Astrocyte (in vitro differentiated cells and primary cell): ENCODE measurements at places on chromosomes 11 and 22. TPM values are rescaled to one million over a fixed set of nuclear protein-coding genes. Genes with fewer than 3 reads are reported as not detected.

The OR52E4 gene
- not detected in 2 replicates for total RNA-seq

The OR52D1 gene
- not detected in 2 replicates for total RNA-seq

The PYGM gene
- 0.68 and 1.0 TPM in 2 replicates for total RNA-seq

The NOX4 gene
- total RNA-seq, result 36.5 and 49.2 TPM in 2 replicates

The SCO2 gene
- total RNA-seq, result 1.8 and 5.5 TPM in 2 replicates

The BATF2 gene
- 4.5 and 5.0 TPM in 2 replicates for total RNA-seq

The CDC42EP2 gene
- 23.0 and 26.7 TPM in 2 replicates for total RNA-seq

The OR4D5 gene
- not detected in 2 replicates for total RNA-seq

DNA sequence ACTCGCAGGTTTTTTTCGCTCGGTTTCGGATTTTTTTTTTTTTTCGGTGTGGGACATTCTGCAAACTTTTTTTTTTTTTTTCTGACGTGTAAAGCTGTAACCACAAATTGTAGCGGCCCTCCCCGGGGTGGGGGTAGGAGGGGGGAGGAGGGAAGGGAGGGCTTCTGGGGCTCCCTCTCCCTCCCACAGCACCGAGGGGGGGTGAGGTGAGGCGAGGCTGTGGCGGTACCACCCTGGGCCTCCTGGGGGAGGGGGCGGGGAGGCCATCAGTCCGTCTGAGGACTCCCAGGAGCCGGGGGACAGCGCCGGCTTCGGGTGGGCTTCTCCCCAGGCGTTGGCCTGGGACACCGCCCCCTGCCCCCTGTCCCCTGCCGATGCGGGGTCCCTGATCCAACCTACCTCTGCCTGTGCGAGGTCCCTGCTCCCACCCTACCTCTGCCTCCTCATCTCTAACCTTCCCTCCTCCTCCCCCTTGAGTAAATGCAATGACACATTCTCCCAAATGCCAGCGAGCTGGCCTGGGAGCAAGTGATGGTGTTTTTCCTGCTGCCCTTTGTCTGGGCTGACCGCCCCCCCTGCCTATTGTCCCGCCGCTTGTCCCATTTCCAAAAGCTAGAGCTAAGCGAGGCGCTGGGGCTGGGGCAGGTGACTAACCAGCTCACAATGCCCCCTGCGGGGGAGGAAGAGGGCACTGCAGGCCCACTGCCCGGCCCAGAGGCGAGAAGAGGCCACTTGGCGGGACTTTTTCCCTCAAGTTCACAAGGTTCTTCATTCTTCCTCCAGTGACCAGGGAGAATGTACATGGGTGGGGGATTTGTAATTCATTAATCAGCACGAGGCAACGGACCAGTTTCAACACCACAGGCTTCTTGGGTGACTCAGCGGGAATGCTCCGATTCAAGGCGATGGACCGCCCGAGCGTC is 511 bp upstream of the CLCF1 start:
- no peaks in the 10 kb centered on the region for H3K36me3 ChIP-seq
- no peaks in the 10 kb centered on the region for H3K27me3 ChIP-seq
- DNase-seq, result peak; percentile 99
- H3K27ac ChIP-seq, result peak overlapping the region; percentile 95
- peaks cover 57% of the 10 kb centered on the region for H3K4me1 ChIP-seq

- H3K27me3 ChIP-seq, result peaks cover 22% of the 10 kb centered on the region
- H3K4me3 ChIP-seq, result no peak overlapping the region
- no peaks in the 10 kb centered on the region for H3K36me3 ChIP-seq
These were observed 39.8 kb upstream of the SHISAL1 start for GRCh38 chr22:44352378-44353035.

DNA sequence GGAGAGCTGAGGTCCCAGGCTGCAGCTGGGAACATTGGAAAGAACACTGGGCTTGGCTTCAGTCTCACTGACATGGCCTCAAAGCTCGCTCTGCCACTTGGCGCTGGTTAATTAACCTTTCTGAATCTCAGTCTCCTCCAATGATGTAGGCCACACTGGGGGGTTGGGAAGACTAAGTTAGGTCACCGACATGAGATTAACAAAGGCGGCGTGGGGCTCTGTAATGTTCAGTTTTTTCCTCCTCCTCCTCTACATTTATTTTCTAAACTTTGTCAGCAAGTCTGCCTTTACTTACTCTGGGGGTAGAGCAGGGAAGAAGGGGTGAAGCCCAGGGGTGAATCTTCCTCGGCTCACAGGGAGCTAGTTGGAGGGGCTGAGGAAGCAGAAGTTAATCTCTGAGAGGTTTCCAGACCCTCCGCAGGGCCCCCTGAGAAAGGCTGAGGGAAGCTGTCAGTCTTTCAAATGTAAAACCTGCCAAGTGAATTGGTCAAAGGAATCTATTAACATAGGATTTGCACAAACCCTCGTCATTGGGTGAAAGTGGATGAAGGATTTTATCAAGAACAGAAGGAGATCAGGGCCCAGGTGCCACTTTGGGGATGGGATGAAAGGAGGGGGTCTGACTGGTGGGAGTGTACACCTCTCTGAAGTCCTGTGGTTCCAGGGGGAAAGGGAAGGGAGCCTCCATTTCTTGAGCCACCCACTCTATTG is 32.1 kb upstream of the TENM4 start:
- no peak overlapping the region for H3K4me3 ChIP-seq
- H3K36me3 ChIP-seq, result no peaks in the 10 kb centered on the region
- no peak overlapping the region for H3K27ac ChIP-seq
- no peaks in the 10 kb centered on the region for H3K27me3 ChIP-seq

DNA sequence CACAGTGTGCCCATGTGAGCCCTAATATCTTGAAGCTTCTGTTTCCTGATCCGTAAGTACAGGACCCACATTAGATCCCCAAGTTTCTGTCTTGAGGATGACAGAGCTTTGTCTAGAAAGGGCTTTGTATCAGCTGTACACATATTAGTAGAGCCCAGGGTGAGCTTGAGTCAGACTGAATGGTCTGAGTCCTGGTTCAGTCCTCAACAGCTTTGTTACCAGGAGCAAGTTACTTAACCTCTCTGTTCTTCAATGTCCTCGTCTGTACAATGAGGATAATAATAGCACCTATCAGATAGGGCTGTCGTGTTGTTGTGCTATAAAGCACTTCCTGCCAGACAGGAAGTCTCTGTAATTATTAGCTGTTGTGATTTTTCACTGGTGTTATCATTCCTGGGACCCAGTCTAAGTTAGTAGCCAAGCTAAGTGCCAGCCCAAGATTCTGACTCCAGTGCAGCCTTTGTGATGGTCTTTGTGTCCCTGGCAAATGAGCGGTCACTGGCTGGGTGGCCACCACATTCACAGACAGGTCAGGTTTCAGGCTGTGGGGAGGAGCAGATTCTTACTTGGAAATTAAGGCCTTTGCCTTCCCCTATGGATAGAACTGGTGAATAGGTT is 6.8 kb downstream of the TOM1 start:
- no peaks in the 10 kb centered on the region for H3K27me3 ChIP-seq
- peaks cover 32% of the 10 kb centered on the region for H3K4me1 ChIP-seq
- no peak overlapping the region for H3K4me3 ChIP-seq

GRCh38 chr22:31449506-31449905 is 40.1 kb downstream of the EIF4ENIF1 start:
- DNase-seq, result no peak
- H3K27me3 ChIP-seq, result no peaks in the 10 kb centered on the region
- H3K4me3 ChIP-seq, result no peak overlapping the region
- peaks cover 16% of the 10 kb centered on the region for H3K36me3 ChIP-seq

DNA sequence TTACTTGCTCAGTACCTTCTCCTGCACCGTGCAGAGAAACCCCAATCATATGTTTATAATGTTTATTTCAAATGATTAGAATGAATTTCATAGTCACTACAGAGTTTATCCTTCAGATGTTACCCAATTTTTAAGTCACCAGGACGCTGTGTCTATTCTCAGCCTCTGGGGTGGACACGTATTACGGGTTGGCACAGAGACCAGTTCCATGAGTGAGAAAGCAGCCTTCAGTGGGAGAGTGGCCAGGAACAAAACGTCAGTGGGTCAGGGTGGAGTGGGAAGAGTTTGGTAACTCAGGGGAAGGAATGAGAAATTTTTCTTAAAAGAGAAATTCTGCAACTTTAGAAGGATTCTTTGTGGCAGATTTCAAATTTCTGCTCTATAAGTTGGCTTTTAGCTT is 77.1 kb upstream of the MTMR2 start:
- peak; percentile 65 for DNase-seq
- no peaks in the 10 kb centered on the region for H3K36me3 ChIP-seq
- H3K27me3 ChIP-seq, result no peaks in the 10 kb centered on the region
- peaks cover 6% of the 10 kb centered on the region for H3K4me1 ChIP-seq
- no peak overlapping the region for H3K4me3 ChIP-seq

GRCh38 chr11:130606178-130606577 is 157.7 kb downstream of the ADAMTS15 start:
- H3K4me3 ChIP-seq, result no peak overlapping the region
- peaks cover 13% of the 10 kb centered on the region for H3K4me1 ChIP-seq
- H3K27ac ChIP-seq, result no peak overlapping the region
- no peaks in the 10 kb centered on the region for H3K36me3 ChIP-seq
- H3K27me3 ChIP-seq, result no peaks in the 10 kb centered on the region

DNA sequence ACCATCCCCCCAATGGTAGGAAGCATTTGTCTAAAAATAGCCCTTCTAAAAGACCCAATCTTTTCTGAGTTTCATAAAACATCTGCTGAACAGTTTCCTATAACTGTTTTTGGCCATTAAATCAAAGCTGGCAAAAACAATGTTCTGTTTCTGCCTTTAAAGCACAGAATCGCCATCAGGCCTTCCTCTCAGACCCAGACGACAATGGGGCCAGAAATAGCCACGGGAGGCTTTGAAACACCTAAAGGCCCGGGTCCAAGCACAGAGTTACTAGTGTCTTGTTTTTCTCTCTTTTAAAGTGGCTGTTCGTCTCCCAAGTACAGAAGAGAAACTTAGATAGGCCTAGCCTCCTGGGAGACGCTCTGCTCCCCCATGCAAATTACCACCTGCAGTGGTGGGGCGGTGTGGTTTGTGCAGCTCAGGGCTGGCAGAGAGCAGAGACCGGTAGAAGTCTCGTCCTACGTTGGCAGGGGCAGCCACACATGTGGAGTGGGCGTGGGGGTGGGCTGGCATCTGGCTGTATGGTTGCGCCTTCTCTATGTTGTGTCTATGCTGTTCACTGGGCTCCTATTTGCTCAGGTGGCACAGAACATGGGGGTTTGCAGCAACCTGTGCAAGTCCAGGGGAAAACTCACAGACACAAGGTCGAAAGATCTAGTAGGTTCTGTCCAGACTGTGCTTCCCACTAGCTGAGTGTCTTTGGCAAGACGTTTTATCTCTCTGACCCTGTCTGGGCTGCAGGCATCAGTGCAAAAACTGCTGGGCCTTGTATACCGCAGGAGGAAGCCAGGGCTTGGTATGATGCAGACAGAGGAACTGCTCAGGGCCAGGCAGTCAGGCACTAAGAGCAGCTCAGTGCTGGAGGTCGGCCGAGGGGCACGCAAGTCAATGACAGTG is 23.6 kb upstream of the ETS1 start:
- H3K27me3 ChIP-seq, result peaks cover 12% of the 10 kb centered on the region
- no peaks in the 10 kb centered on the region for H3K4me1 ChIP-seq
- no peak for DNase-seq
- H3K36me3 ChIP-seq, result no peaks in the 10 kb centered on the region
- H3K27ac ChIP-seq, result no peak overlapping the region
- H3K4me3 ChIP-seq, result no peak overlapping the region

DNA sequence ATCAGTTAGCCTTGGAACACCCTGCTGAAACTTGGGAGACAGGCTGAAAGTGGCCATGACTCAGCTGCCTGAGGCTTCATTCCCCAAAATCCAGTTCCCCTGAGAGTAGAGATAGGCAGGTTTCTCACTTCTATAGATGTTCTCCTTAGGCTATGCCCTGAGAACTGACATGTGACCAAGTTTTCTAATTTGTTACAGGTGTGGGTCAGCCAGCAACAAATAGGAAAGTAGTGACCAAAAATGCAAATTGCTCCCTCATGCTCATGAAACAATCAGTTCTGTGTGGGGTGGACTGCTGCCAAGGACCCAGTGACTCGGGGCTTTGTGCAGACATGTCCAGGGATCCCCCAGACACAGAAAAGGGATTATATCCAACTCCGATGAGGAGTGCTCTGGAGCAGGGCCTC is 7.3 kb upstream of the CCDC15 start:
- no peak overlapping the region for H3K4me3 ChIP-seq
- H3K27me3 ChIP-seq, result no peaks in the 10 kb centered on the region
- no peak for DNase-seq
- H3K27ac ChIP-seq, result no peak overlapping the region
- no peaks in the 10 kb centered on the region for H3K36me3 ChIP-seq
- no peaks in the 10 kb centered on the region for H3K4me1 ChIP-seq

GRCh38 chr11:132134322-132134721 is 763.9 kb downstream of the NTM start:
- H3K4me3 ChIP-seq, result no peak overlapping the region
- no peaks in the 10 kb centered on the region for H3K36me3 ChIP-seq
- no peak for DNase-seq

- H3K27me3 ChIP-seq, result peaks cover 3% of the 10 kb centered on the region
- H3K4me1 ChIP-seq, result no peaks in the 10 kb centered on the region
- H3K4me3 ChIP-seq, result no peak overlapping the region
- no peak for DNase-seq
- H3K27ac ChIP-seq, result no peak overlapping the region
- no peaks in the 10 kb centered on the region for H3K36me3 ChIP-seq
These were observed 284.4 kb downstream of the CTTN start for GRCh38 chr11:70682760-70683159.

DNA sequence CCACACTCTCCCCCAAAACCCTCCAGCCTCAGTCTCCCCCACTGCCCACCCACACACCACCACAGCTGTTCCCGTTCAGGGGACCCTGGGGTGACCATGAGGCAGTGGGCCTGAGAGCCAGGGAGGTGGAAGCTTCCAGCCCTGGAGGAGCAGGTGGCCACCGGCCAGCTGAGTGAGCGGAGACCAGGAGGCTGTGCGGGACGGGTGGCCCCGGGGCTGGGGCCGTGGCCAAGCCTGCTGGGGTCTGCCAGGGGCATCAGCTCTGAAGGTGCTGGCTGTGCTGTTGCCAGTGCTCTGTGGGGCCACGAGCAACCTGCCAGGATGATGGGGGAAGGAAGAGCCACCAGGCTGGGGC is 26.0 kb downstream of the OSBPL5 start:
- DNase-seq, result no peak
- no peak overlapping the region for H3K4me3 ChIP-seq
- H3K36me3 ChIP-seq, result no peaks in the 10 kb centered on the region
- H3K27ac ChIP-seq, result no peak overlapping the region
- H3K4me1 ChIP-seq, result no peaks in the 10 kb centered on the region
- no peaks in the 10 kb centered on the region for H3K27me3 ChIP-seq

GRCh38 chr11:74988541-74989259 is at the start of gene NEU3:
TSS of gene NEU3 (plus strand) at chr11:74988933. CDS start at chr11:74989061, 128 bp downstream.
- H3K4me3 ChIP-seq, result peak within 1 kb of the TSS; percentile 71
- H3K27me3 ChIP-seq, result no peaks in the 10 kb centered on the region
- peak within 1 kb of the TSS; percentile 61 for H3K27ac ChIP-seq

GRCh38 chr11:12767027-12767426 is 92.8 kb downstream of the TEAD1 start:
- no peak for DNase-seq
- H3K4me3 ChIP-seq, result no peak overlapping the region
- H3K36me3 ChIP-seq, result peaks cover 15% of the 10 kb centered on the region
- no peak overlapping the region for H3K27ac ChIP-seq

DNA sequence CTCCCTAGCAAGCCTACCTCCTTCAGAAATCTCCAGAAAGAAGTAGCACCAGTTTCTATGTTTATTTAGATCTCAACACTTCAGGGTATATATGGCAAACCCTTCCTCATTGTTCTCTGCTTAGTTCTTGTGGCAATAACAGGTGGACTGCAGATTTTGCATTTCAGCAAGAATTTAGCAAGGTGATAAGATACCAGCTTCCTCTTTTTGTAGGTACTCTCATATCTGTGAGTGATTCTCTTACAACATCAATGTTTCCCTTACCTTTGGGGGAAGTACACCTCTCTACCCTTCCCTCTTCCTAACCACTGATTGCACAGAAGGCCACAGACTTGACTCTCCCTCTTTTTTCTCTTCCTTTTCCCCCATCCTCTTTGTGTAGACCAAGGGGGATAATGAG is 230.9 kb upstream of the SESN3 start:
- no peaks in the 10 kb centered on the region for H3K27me3 ChIP-seq
- H3K36me3 ChIP-seq, result no peaks in the 10 kb centered on the region
- H3K4me1 ChIP-seq, result no peaks in the 10 kb centered on the region
- H3K4me3 ChIP-seq, result no peak overlapping the region
